NCI-H1417 (cell line): ENCODE measurements at places on chromosomes 2 and 18.

- DNase-seq, result no peak
These were observed 3.3 kb downstream of the INPP5D start for GRCh38 chr2:233063269-233063975.

GRCh38 chr2:43131890-43132682 lies 94.3 kb downstream of the ZFP36L2 start:
- DNase-seq, result no peak

GRCh38 chr2:45834372-45834771 lies 182.9 kb downstream of the PRKCE start:
- no peak for DNase-seq

- DNase-seq, result no peak
These were observed 94.8 kb downstream of the MYCN start for GRCh38 chr2:16034975-16035746.

- DNase-seq, result no peak
These were observed 108.9 kb upstream of the CDC42EP3 start for GRCh38 chr2:37780387-37780676.

- DNase-seq, result no peak
These were observed 6.8 kb upstream of the SNTG2 start for GRCh38 chr2:943821-944220.

- DNase-seq, result no peak
These were observed 493.1 kb downstream of the CPS1 start for GRCh38 chr2:211049321-211050018.

- DNase-seq, result no peak
These were observed 20.6 kb downstream of the EVA1A start for GRCh38 chr2:75539955-75540716.

DNA sequence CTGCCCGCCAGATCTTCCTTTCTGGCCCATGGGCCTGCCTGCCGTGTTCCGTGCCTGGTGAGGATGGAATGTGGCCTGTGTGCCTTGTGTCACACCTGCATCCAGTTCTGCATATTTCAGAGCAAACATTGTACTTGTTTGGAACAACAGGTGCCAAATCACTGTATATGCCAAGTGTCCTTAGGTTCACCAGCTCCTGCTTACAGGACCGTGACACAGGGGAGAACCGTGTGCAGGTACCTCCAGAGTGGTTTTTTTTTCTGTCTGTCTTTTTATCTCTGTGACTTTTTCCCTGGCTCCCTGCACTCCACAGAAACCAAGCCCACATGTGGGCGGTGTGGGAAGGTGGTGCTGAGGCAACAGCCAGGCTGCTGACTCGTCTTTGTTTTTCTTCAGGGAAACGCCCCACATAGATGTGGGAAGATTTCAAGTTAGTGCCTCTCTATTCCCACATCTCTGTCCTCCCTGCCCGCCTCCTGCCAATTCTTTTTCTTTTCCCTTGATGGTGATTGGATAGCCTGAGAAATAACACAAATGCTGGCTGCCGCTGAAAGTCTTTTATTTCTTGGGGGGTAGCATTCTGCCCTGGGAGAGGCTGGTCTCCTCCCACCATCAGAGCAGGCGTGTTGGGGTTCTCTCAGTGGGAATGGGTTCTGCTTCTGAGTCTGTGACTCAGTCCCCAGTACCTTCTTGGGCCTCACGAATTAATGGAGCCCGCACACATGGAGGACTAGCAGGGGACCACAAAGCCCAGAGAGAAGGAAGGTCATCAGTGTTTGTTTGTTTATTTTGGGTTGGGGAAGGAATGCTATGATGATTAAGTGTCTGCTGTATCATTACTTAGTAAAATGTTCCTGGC lies 21.4 kb downstream of the GRHL1 start:
- no peak for DNase-seq

- no peak for DNase-seq
These were observed 143.2 kb downstream of the KLHL29 start for GRCh38 chr2:23528171-23528570.

- DNase-seq, result no peak
These were observed 253.4 kb downstream of the CLIP4 start for GRCh38 chr2:29368659-29369040.

GRCh38 chr2:170500104-170500503 lies 215.0 kb upstream of the SP5 start:
- DNase-seq, result no peak

- no peak for DNase-seq
These were observed 607 bp upstream of the UBE2F start for GRCh38 chr2:237966250-237966564.

DNA sequence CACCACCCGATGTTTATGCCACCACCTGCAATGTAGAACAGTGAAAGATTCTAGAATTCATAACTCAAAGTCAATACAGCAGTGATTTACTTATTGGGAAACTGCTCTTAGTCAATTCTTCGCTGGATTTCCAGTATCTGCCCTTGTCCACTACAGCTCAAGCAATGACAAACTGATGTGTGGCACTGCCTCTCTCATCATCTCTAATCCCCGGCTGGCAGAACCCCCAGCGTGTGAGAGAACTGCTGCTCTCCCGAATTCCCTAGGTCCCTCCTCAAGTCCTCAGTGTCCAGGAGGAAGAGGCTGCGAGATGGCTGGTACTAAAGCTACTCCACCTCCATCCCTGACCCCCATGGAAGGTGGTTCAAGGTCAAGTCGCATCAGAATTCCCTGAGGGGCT lies 1.6 kb downstream of the TXNL4A start:
- DNase-seq, result no peak
